ENCODE measurements at places on chromosomes 7 and 10.

DNA sequence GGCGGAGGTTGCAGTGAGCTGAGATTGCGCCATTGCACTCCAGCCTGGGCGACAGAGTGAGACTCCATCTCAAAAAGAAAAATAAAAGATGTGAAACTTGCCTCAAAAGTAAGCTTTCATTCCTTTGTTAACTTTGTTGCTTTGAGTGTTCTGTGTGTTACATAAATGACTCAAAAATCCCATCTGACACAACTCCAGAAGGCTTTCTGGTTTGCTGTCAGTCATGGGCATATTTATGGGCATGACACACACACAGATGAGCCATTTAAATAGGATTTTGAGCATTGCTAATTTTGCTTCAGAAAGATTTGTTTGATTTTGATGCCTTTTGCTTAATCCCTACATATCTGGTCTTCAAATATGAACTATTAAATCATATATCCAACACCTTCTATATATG lies 82.6 kb downstream of the CACNB2 start:
- no peak for DNase-seq

DNA sequence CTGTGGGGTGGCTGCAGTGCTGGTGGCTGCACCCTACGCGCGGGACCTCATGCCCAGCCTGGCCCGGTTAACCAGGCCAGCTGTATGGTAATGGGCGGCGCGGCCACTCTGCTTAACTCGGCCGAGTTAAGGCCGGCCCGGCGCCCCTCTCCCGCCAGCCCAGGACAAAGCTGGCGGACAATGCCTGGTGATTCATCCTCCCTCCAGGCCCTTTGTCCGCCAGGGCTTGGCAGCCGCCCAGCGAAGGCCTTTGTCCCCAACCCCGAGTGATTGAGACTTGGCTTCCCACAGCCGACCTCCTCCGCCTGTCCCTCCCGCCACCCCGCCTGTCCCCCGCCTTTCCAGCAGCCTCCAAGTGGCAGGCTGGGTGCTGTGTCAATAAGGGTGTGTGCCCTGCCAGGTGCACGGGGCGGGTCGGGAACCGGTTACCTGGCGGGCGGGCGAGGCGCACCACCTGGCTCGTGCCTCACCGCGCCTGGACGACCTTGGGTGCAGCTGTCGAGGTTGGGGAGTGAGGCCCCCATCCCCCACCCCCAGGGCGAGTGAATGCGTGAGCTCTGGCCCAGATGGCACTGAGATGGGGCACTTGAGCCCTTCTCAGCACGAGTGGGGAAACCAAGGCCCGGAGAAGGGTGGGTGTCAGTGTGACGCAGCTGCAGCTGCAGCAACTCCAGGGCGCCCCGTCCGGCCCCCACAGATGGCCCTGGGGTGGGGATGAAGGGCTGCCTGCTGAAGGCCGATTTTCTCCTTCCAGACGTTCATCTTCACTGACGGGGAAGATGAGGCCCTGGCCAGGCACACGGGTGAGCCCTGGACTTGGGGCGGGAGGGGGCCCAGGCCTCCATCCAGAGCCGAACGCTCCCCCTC lies 4.6 kb downstream of the LFNG start:
- peak; percentile 99 for DNase-seq

GRCh38 chr7:26620352-26620751 lies 244.0 kb downstream of the SKAP2 start:
- DNase-seq: no peak

- DNase-seq: peak; percentile 19
These were observed 14.2 kb downstream of the SLC29A3 start for GRCh38 chr10:71333129-71333887.

DNA sequence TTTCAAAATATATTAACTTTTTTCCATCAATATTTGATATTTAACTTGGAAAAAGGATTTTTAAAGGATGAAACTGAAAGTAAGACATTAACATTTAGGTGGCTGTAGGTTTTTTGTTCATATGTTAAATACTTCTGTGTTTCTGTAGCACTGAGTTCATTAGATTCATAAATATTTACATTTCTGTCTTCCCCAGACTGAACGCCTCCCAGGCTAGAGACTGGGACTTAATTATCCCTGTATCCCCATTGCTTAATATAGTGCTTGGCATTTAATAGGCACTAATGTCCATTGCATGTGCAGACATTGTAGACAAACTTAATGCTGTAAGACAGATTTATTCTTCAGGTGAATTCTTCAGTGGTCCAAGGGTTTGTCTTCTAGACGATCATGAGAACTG lies 7.4 kb downstream of the PTPN12 start:
- peak; percentile 53 for DNase-seq

DNA sequence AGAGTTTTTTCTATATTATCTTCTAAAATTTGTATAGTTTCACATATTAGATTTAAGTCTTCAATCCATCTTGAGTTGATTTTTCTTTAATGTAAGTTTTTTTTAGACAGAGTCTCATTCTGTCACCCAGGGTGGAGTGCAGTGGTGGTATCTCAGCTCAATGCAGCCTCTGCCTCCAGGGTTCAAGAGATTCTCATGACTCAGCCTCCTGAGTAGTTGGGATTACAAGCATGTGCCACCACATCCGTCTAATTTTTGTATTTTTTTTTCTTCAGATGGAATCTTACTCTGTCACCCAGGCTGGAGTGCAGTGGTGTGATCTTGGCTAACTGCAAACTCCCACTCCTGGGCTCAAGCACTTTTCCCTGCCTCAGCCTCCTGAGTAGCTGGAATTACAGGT lies 143.4 kb upstream of the ZNF92 start:
- no peak for DNase-seq

- DNase-seq: peak; percentile 45
These were observed 9.0 kb downstream of the SORCS3 start for GRCh38 chr10:104650072-104650471.

- no peak for DNase-seq
These were observed 22.2 kb downstream of the TMEM120A start for GRCh38 chr7:75971961-75972763.

DNA sequence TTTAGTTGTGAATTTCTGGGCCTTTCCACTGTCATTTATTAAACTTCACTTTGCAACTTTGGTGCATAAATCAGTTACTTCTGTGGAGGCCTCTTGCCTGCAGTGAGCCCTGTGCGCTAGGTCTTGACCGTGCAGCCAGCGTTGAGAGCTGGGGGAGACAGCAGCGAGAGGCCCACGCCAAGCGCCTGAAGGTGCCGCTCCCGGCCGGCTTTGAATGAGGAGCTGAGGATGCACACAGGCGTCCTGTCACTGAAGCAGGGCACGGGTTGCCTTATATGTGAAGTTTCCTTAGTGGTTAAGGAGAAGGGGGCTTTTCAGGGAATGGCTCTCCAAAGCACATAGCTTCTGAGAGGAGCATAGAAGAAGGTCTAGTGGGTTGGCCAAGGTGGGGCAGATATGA lies 70.9 kb upstream of the CCNY start:
- DNase-seq: no peak

DNA sequence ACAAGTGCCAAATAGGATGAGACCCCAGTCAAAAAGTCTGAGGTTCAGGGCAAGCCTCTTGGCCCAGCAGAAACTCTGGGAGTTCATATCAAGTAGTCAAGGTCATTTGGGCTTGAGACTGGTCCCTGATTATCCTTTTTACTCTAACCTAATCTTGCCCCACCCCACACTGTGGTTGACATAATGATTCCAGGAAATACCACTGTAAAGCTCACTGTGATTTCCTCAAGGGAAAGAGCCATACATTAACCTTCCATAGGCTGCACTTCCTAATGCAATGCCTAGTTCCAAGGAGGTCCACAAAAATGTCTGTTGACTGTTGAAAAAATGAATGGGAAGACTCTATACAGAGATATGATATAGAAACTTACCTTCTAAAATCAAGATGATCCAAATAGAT lies 52.9 kb upstream of the CHCHD3 start:
- no peak for DNase-seq

DNA sequence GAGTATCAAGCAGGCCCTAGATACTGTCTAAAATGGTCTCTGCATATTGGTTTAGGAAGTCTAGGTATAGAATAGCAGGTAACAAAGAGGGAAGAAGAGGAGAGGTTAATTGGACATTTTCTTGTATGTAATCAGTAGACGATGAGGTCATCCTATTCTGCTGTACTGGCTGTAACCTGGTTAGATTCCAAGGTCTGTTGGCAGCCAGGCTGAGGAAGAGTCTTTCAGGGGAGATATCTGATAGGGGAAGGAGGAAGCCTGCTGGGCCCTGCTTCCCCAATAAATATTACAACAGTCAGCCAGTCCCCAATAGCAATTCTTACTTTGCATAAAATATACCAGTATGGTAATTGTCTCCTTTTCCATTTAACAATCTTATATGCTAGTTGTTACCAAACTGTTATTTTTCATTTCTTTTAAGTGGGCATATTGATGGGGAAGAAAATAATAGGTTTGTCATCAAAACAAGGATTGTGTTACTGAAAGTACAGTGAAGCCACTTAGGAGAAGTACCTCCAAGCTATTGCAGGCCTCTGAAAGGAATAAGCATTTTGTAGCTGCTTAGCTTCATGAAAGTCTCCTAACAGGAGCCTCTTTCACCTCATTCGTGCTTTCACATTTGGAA lies 186.4 kb downstream of the LRRC4 start:
- DNase-seq: no peak

DNA sequence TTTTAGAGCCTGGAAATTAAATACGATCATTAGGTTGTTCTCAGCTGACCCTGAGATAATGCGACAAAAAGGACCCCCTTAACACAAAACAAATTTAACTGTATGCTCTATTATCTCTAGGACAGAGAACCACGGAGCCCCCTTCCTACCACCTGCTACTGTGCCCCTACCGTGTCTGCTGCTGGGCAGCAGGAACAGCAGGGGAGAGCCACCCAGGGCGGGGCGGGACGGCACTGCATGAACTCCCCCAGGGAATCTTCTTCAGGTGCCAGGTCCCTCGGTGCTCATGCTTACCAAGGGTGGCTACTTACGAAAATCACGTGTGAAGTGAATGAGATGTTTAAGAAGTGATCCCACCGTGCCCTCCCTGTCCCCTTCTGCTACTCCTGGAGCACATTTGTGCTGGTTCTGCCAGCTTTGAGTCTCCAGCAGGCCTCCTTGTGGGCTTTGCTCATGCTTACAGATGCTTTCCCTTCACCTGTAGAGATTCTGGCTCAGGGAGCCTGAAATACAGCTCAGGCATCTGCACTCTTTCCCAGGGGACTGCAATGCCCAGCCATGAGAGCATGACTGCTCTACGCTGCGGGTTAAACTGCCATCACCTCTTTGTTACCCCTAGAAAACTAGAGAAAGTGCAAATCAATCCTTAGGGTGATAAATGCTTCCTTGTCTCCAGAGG lies 59.9 kb downstream of the MRPL32 start:
- no peak for DNase-seq

- no peak for DNase-seq
These were observed 10.8 kb downstream of the GIMAP6 start for GRCh38 chr7:150621376-150621775.

DNA sequence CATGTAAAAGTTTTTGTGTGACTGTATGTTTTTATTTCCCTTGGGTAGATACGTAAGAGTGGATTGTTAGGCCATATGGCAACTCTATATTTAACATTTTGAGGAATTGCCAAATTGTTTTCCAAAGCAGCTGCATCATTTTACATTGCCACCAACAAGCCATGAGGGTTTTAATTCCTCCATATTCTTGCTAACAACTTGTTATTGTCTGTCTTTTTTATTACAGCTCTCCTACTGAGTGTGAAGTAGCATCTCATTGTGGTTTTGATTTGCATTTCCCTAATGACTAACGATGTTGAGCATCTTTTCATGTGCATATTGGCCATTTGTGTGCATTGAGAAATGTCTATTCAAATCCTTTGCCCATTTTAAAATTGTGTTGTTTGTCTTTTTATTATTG lies 94.9 kb downstream of the CARD11 start:
- no peak for DNase-seq

DNA sequence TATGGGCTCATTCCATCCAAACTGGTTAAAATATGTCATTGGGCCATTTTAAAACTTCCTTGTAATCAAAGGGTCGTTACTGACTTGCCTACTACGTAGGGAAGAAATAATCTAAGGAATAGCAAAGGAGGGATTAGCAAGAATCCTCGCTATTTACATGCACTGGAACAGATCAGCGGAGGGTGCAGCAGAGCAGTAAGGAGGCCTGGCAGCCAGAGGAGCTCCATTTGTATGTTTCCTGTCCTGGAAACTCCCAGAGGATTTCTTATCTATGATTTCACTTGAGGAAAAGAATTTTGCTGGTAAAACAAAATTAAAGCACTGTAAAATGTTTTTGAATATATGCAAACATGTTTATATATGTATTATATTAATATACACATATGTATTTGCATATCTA lies 107.3 kb downstream of the TPK1 start:
- no peak for DNase-seq

- DNase-seq: no peak
These were observed 104.0 kb downstream of the MAPK8 start for GRCh38 chr10:48410503-48410902.

DNA sequence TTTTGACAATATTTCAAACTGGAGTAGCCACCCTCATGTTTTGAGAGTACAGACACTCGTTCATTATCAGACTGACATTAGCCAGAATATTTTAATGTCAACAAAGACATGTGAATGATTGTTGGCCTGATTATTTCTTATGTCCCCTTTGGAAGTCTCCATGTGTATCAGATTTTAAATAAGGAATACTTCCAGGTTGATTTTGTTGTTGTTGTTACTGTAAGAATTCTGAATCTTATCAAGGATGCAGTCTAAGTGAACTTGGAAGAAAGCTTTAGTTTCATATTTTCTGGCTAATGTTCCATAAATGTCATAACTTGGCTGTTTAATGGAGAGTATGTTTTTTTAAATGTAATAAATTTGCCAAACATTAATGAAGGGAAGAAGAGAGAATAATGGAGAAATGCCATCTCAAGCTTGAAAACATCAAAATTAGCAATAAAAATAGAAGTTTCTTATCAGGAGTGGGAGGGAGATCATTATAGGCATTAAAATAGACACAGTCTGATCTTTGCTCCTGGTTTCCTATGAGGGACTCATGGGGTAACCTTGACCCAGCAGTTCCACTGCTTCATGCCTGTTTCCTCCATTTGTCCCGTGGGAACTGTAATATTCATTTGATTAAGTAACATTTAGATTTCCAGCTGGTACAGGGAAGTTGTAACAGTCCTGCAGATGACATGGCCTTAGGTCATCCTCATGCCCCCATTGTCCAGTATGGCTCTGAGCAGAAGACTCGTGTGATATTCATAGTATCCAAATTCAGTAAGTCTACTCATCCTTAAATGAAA lies 122.4 kb upstream of the KIAA1217 start:
- DNase-seq: no peak
